ENCODE measurements at places on chromosomes 13 and 19.

GRCh38 chr19:58570770-58571574 is 2.2 kb downstream of the MZF1 start:
- no peak for DNase-seq
- no peaks in the 10 kb centered on the region for H3K27me3 ChIP-seq
- no peak overlapping the region for H3K27ac ChIP-seq
- no peak overlapping the region for H3K4me3 ChIP-seq
- H3K4me1 ChIP-seq, result peaks cover 20% of the 10 kb centered on the region
- peaks cover 25% of the 10 kb centered on the region for H3K36me3 ChIP-seq

GRCh38 chr13:70812481-70812880 is 704.2 kb upstream of the KLHL1 start:
- H3K27ac ChIP-seq, result no peak overlapping the region
- H3K4me1 ChIP-seq, result no peaks in the 10 kb centered on the region
- DNase-seq, result no peak
- no peaks in the 10 kb centered on the region for H3K36me3 ChIP-seq

GRCh38 chr19:2974342-2975041 is 2.9 kb upstream of the TLE6 start:
- no peak overlapping the region for H3K27ac ChIP-seq
- no peak for DNase-seq
- H3K27me3 ChIP-seq, result peaks cover 7% of the 10 kb centered on the region
- H3K36me3 ChIP-seq, result no peaks in the 10 kb centered on the region
- no peak overlapping the region for H3K4me3 ChIP-seq

DNA sequence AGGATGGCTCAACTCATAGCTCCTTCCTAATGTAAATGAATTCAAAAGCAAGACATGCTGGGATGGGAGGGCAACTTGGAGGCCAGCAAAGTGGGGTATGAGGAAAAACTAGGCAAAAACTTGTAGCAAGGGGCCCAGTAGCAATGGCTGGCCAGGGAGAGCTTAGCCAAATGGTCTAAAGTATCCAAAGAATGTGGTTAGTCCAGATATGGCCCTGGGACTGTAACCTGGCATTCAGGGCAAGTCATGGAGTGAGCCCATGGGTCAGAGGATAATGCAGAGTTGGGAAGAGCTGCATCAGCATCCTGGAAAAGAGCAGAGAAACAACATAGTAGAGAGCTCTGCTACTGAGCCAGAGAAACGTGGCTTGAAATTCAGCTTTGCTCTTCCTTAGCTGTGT is 191.7 kb downstream of the SUCLA2 start:
- DNase-seq, result no peak
- no peaks in the 10 kb centered on the region for H3K27me3 ChIP-seq
- H3K4me1 ChIP-seq, result no peaks in the 10 kb centered on the region
- no peaks in the 10 kb centered on the region for H3K36me3 ChIP-seq
- H3K27ac ChIP-seq, result no peak overlapping the region

DNA sequence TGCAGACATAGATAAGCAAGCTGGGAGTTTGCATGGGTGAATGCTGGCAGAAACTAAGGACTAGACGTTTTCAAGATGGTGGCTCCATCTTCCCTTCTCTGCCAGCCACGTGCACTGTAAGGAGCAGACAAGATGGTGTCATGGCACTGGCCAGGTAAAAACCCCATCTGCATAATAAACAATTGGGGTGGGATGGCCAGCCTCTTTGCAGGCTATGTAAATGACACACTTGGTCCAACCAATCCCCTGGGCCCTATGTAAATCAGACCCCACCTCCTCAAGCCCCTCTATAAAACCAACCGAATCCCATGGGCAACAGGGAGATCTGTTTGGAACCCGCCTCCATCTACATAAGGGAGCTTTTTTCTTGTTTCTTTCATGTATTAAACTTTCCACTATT is 2.4 kb upstream of the OR7A5 start:
- no peak for DNase-seq
- H3K4me3 ChIP-seq, result no peak overlapping the region
- H3K4me1 ChIP-seq, result no peaks in the 10 kb centered on the region
- no peaks in the 10 kb centered on the region for H3K27me3 ChIP-seq
- H3K27ac ChIP-seq, result no peak overlapping the region
